ENCODE measurements at places on chromosomes 13 and 19.

DNA sequence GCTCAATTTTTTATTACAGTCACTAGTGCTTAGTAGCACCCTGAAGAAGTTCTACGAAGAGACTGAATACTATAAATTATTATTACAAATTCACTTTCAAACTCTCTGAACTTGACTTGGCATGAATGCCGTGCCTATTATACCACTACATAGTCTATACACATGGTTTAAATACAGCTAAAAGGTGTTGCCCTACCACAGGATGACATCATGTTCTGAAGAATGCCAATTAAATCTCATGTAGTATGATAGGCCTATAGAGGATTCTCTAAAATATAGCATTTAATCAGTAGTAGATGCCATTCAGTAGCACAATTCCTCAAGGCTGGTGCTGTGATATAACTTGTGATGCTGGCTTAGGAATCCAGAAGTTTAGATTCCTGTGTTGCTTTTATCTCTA, 16.7 kb upstream of the POSTN start:
- no peak for DNase-seq

DNA sequence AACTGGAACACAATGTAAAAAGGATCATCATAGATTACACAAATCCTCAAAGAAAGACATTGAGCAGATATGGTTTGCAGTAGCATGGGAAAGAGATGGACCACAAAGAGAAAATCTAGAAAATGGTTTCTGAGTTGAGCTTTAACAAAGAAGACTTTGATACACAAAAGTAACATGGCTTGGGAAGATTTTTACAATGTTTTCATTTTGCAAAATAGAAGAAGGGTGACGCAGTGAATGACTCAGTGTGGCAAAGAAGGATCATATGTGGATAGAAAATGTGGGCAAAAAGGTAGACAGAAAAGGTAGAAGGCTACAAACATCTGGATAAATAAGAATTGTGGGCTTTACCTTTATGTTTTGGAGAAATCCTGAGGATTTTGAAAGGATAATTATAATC, 1220.5 kb downstream of the PCDH17 start:
- DNase-seq: no peak

DNA sequence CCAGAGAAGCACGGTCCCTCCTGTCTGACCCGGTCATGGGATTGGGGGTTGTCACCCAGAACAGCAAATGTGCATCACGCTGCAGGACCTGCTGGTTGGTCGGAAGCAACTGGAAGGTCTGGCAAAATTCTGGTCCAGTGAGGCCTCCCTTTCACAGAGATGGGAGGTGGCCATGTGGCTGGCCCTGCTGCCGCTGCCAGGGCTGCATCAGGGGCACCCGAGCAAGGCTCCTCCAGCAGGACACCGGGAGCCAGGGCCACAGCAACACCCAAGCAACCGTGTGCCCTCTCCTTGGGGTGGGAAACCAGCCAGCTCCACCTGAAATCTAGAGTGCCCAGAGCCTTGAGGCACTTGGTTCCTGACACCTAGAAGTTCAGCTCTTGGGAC, 11.5 kb upstream of the GAS6 start:
- DNase-seq: no peak

DNA sequence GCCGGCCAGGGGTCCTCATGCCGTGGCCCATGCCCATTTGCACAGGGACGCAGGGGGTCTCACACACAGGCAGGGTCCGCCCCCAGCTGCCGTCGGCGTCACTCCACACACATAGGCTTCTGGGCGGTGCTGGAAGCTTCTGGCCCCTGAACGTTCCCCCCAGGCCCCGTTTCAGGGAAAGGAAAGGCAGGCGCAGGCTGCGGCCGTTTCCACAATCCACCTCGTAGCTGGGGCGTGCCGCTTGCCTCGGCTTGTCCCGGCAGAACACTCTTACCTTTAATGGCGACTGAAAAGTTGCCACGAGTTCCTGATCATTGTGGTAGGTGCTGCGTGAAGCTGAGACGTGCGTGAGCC, 53.4 kb downstream of the MCF2L start:
- no peak for DNase-seq

DNA sequence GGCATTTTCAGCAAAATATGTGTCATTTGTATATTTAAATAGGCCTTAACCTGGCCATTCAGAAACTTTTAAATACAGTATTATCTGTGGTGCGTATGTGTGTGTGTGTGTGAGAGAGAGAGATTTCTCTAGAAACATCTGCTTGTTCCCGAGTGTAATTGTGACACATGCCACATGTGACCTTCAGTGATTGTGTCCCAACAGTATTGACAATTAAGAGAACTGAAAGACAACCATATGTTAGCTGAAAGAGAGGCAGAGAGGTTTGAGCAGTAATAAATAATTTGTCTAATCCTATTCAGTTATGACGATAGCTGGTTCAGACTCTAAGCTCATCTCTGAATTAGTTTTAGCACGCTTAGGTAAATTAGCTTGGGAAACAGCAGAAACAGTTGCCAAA, 1503.1 kb downstream of the PCDH9 start:
- no peak for DNase-seq

DNA sequence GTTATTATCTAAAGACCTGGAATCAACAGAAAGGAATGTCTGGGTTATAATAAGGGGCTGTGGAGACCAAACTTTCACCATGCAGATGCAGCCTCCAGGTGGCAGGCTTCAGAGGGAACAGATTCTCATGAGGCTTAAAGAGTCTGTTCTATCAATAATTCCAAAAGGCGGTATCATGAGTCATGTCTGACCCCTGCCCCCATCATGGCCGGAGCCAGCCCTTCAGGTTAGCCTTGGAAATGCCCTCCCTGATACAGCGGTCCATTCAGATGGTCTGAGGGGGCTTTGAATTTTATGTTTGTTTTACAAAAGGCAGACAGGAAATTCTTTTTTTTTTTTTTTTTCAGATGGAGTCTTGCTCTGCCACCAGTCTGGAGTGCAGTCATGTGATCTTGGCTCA, 21.7 kb upstream of the LAMP1 start:
- DNase-seq: no peak

GRCh38 chr19:43318796-43319314, 34.6 kb upstream of the CD177 start:
- DNase-seq: no peak
